ENCODE measurements at places on chromosomes 5 and 9.

GRCh38 chr9:38240051-38240450, 152.5 kb upstream of the ALDH1B1 start:
- H3K27me3 ChIP-seq = peaks cover 7% of the 10 kb centered on the region
- H3K4me1 ChIP-seq = no peaks in the 10 kb centered on the region
- no peak for DNase-seq

- no peak overlapping the region for H3K27ac ChIP-seq
- H3K27me3 ChIP-seq = peaks cover 3% of the 10 kb centered on the region
- H3K4me1 ChIP-seq = peaks cover 22% of the 10 kb centered on the region
- H3K36me3 ChIP-seq = no peaks in the 10 kb centered on the region
- DNase-seq = no peak
Observed at GRCh38 chr9:19967216-19967887, 178.5 kb upstream of the SLC24A2 start.

- peak overlapping the region; percentile 99 for H3K4me3 ChIP-seq
- H3K36me3 ChIP-seq = peaks cover 10% of the 10 kb centered on the region
- H3K4me1 ChIP-seq = peaks cover 37% of the 10 kb centered on the region
Observed at GRCh38 chr9:33818167-33818846, 1.3 kb downstream of the UBE2R2 start.

DNA sequence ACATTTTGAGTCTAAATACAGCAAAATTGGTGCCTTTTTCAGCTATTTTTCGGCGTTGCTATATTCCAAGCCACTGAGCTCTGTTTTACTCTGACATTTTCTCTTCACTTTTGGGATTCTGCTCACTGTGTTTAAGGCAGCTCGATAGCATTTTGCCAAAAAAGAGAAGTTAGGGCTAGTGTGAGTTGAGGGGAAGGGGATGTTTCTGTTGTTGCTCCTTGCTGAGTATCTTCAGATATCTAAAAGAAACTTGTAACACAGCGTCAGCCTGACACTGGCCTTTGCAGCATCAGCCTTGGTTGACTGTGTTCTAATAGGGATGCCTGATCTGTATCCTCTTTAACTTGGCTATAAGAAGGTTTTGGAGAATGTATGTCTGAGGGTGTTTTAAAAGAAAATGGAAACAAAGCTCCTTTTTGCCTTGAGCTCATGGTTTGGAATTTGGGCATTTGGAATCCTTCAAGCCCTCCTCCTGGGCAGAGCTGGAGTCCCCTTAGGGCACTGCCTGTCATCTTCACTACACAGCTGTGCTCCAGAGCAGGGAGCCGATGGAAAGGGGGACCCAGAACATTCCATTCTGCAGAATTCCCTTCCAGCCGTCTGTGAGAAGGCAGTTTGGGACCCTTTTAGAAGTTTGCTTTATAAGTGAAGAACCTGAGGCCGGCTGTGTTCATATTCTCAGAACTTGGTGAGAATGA, 63.0 kb downstream of the EXOSC2 start:
- H3K27ac ChIP-seq = peak overlapping the region; percentile 88
- no peak for DNase-seq
- H3K4me3 ChIP-seq = no peak overlapping the region
- H3K4me1 ChIP-seq = peaks cover 38% of the 10 kb centered on the region
- H3K27me3 ChIP-seq = no peaks in the 10 kb centered on the region

GRCh38 chr9:95465115-95465514, 51.7 kb downstream of the PTCH1 start:
- no peak for DNase-seq
- peaks cover 49% of the 10 kb centered on the region for H3K36me3 ChIP-seq
- peaks cover 5% of the 10 kb centered on the region for H3K27me3 ChIP-seq
- H3K4me3 ChIP-seq = no peak overlapping the region

GRCh38 chr5:178383301-178383918, 150.8 kb upstream of the PHYKPL start:
- no peak for DNase-seq
- peaks cover 21% of the 10 kb centered on the region for H3K27me3 ChIP-seq
- H3K4me3 ChIP-seq = no peak overlapping the region
- H3K36me3 ChIP-seq = no peaks in the 10 kb centered on the region
- H3K4me1 ChIP-seq = peaks cover 27% of the 10 kb centered on the region
- no peak overlapping the region for H3K27ac ChIP-seq

GRCh38 chr5:143025376-143025775, 255.2 kb downstream of the ARHGAP26 start:
- H3K27me3 ChIP-seq = peaks cover 2% of the 10 kb centered on the region
- H3K36me3 ChIP-seq = peaks cover under 1% of the 10 kb centered on the region
- DNase-seq = no peak
- no peak overlapping the region for H3K27ac ChIP-seq
